Colonic mucosa (tissue), 4 donors: ENCODE measurements at places on chromosomes 7 and 10.
A peak's percentile ranks its signal among the peaks of the same experiment; 100 is the strongest.

DNA sequence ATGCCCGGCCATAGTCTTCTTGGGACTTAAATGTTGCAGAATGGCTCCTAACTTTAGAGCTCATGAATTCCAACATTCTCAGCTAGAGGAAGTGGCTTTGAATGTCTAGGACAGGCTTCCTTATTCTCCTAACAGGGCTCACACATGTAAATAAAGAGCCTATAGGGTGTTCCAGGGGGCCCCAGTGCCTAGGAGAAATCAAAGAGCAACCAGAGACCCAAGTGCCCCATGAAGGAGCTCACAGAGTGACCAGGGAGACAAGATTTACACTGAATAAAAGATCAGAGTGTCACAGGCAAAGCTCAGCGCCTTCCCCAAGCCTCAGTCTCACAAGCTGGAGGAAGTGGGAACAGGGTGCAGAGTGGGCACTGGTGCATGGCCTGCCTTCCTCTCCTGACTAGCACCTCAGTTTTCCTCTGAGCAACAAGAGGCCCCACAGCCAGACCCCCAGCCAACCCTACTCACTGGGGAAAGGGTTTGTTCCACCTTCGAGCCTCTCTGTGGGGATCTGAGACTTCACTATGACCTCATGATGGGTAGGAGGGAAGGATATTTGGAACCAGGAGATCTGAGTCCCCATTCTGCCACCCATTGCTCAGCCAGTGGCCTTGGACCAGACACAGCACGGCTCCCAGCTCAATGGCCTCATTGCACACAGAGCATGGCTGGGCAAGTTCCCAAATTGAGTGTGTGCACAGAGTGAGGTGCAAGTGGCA lies 16.0 kb downstream of the TMEM273 start:
- peak; percentile 7 for DNase-seq

- no peak for DNase-seq
These were observed 73.1 kb upstream of the CAMK2B start for GRCh38 chr7:44398511-44398911.

GRCh38 chr10:89114846-89115625 lies 92.1 kb downstream of the CH25H start:
- DNase-seq, result no peak

DNA sequence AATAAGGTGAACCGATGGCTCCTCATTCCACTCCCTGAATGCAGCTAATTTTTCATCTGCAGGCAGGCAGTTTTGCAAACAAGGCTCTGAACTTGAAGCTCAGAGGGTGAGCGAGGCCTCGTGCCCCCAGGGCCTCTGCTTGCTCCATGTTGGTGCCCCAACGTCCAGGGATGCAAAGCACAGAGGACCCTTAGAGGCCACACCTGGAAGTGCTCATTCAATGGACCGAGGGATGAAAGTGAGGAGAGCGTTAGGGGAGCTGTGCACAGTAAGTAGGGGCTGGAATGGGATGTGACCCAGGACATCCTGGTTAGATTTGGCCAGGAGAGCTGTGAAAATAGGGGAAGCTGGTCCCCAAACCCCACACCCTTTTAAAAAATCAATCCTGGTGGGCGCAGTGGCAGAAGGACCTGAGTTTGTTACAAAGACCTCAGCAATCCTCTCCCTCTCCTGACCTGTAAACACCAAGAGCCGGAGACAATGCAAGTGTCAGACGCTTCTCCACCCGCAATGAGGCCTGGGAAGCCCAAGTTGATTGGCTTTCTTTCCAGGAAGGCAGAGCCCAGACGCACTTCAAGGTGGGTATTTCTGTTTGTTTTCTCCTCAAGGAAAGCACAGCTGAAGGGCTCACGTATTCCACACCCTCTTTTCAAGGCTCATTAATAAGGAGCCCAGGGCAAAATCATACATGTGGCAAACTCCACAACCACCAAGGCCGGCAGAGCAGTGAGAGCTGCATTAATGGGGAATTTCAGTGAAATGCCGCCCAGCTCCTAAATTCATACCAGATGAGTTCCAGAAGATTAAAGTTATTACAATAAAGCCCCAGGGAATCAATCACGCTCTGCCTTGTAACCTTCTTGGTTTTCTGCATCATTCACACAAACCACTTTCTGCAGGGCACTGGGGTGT lies 14.1 kb upstream of the CXCL12 start:
- no peak for DNase-seq

- DNase-seq, result no peak
These were observed 175.4 kb downstream of the SKAP2 start for GRCh38 chr7:26688936-26689506.

DNA sequence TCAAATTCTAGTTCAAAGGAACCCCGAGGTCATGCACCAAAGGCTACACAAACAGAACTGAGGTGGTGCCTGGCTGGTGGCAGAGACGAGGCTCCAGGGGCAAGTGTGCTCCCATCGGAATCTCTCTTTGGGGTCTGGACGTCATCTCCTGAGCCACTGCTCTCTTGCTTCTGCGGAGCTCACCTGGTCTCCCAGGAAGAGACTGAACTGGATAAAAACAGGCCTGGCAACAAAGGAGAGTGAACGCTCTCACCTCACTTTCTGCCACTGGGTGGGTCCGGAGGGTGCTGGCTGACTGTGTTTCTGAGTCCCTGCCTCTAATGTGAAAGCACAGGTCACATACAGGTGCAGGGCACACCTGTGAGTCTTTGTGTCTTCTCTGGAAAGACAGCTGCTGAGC lies 22.4 kb downstream of the VIPR2 start:
- no peak for DNase-seq

DNA sequence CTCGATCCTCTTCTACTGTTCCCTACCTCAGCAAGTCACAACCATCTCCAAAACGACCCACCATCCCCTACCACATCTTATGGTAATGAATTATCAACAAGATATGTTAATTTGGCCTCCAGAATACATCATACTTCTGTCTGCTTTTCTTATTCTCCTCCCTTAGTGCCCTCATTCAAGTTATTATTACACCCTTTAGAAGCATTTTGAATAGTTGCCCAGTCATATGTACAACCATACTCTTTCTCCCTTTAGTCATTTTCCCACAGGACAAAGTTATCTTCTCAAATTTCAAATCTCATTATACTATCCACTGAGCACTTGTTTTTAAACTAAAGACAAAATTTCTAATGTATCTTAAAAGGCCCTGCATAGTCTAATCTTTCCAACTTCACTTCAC lies 71.0 kb downstream of the GNAT3 start:
- no peak for DNase-seq

DNA sequence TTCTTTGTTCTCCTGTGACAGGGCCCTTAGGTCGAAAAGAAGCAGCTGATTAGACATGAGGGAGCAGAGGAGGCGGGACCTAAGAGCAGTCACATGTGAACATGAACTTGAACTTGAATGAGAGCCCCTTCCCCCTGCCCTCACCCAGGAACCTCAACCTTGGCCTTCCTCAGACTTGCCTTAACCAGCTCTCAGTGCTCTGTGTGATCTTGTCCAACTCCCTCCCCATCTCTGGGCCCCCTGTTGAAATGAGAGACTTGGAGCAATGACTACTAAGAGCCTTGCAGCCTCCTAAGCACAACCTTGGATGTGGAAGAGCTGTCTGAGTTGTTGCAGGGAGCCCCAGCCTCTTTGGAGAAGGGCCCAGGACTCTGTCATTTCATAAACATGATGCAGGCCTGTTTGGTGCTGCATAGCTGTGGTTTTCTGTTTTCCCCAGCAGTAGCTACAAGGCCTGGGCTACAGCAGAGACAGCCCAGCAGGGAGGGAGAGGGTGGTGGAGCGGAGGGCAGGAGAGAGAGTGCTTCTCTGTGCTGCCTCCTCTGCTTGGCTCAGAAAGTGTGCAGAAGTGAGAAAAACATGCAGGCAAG lies 123.9 kb upstream of the ZMIZ1 start:
- peak; percentile 45 for DNase-seq

GRCh38 chr7:16432425-16432731 lies 11.0 kb upstream of the CRPPA start:
- DNase-seq, result no peak

GRCh38 chr7:143519411-143520131 lies 41.9 kb downstream of the TAS2R41 start:
- DNase-seq, result no peak

GRCh38 chr7:127682140-127682539 lies 30.1 kb downstream of the SND1 start:
- DNase-seq, result no peak

DNA sequence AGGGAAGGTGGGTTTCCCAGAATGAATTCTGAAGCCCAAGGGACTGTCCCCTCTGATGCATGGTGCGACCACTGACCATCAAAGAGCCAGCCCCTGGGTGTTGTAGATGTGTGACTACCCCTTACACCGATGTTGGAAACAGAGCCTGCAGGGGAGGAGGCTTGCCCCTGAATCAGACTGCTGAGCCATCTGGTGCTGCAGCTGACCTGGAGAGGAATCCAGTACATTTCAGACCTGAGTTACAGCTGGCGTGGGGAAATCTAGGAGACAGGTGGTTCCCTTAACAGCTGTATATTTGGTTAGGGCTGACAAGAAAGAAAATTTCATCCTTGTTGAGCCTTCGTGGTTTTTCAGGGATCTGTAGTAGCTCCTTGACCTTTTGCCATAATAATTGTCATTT lies 195.5 kb downstream of the CELF2 start:
- DNase-seq, result no peak

DNA sequence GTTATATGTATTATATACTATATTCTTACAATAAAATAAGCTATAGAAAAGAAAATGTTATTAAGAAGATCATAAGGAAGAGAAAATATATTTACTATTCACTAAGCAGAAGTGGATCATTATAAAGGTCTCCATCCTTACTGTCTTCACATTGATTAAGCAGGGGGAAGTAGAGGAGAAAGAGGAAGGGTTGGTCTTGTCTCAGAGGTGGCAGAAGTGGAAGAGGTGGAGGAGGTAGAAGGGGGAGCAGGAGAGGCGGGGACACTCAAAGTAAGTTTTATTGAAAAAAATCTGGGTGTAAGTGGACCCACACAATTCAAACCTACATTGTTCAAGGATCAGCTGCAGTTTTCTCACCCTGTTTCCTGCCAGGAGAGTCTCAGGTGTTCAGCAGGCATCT lies 28.9 kb upstream of the ERCC6 start:
- no peak for DNase-seq

GRCh38 chr10:73876971-73877370 lies 2.6 kb upstream of the CAMK2G start:
- no peak for DNase-seq

DNA sequence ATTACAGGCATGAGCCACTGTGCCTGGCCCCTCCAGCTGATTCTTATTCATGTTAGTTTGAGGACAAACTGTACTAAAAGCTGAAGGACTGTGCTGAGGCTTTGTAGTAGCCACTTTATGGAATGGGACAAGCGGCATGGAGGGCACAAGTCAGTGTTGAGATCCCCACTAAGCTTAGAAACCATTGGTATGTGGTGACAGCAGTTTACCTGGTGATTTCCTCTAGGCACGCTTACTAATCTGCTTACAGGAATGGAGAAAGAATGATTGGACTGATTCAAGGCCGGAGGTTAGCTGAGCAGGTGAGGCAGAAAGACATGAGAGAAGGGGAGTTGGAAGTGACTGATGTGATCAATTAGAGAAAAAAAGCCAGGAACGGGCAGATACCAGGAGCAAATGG lies 3.7 kb downstream of the ZNF398 start:
- no peak for DNase-seq

DNA sequence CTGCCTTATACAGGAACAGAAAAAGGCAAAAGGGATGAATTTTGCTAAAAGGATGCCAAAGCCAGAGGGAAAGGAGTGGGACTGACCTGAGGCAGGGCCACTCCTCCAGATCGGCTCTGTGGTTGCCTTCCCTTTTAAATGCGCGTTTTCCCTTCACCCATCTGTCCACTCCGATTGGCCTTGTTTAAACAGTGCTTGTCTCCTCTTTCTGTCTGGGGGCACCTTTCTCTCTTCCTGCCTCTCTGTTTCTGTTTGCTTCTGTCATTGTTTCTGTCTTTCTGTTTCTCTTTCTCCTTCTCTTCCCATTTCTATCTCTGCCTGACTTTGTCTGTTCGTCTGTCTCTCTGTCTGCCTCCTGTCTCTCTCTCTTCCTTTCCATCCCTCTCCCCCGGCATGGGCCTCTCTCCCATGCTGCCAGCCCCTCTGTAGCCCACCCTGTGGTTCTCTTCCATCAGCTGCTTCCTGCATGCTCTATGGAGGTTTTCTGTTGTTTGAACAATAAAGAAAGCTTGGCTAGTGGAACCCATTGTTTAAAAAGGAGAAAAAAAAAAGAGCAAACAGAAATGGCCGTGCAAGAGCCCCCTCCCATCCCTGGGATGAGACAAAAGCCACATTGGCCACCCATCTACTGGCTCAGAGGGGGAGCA lies 29.5 kb upstream of the HSPB1 start:
- DNase-seq, result no peak

DNA sequence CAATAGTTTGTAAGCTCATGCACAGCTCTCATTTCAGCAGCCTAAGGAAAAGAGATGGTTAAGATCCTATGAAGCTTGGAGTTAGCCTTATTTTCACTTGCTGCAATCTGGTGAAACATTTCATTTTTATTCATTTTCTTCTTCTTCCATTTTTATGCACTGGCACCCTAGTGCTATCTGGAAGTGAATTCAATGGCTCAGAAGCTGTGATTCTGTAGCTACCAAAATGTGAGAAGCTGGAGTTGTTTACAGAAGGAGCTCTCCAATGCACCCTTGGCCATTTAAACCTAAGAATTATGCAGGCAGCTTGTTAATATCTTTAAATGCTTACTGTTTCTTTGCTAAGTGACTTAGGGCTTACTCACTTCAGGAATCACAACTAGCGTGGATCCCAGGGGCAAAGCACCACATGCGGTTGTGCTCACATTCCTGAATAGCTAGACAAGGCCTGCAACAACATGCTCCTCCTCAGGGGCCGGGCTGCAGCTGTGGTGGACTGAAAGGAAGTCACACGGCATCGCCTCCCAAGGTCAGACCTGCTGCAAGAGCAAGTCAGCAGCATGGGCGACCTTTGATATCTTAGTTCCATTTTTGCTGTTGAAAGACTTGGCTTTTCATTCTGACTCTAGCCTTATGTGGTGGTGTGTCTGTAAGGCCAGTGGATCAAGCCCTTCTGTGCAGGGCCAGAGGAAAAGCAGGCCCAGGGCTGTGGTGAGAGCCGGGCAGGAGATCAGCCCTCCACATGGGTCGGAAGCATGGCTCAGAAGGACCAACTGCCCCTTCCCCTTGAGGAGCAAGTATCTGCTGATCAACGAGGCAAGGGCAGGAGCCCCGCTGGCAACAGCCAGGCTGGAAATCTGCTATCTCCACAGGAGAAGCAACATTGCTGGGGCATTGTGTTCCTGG lies 91.9 kb upstream of the MBL2 start:
- DNase-seq, result no peak

- DNase-seq, result no peak
These were observed 46.2 kb downstream of the COL13A1 start for GRCh38 chr10:69847883-69848282.

DNA sequence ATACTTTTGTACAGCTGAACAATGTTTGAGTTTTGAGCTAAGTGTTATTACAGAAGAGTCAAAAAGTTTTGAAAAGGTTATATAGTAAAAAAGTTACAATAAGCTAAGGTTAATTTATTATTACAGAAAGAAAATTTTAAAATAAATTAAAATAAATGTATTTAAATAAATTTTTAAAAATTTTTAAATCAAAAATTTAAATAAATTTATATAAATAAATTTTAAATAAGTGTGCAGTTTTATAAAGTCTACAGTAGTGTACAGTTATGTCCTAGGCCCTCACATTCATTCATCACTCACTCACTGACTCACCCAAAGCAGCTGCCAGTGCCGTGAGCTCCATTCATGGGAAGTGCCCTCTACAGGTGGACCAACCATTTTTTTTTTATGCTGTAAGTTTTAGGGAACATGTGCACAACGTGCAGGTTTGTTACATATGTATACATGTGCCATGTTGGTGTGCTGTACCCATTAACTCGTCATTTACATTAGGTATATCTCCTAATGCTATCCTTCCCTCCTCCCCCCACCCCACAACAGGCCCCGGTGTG lies 462.9 kb upstream of the ZMIZ1 start:
- no peak for DNase-seq
